AG09309 (cell line): ENCODE measurements at places on chromosomes 6 and 20.
A peak's percentile ranks its signal among the peaks of the same experiment; 100 is the strongest.

DNA sequence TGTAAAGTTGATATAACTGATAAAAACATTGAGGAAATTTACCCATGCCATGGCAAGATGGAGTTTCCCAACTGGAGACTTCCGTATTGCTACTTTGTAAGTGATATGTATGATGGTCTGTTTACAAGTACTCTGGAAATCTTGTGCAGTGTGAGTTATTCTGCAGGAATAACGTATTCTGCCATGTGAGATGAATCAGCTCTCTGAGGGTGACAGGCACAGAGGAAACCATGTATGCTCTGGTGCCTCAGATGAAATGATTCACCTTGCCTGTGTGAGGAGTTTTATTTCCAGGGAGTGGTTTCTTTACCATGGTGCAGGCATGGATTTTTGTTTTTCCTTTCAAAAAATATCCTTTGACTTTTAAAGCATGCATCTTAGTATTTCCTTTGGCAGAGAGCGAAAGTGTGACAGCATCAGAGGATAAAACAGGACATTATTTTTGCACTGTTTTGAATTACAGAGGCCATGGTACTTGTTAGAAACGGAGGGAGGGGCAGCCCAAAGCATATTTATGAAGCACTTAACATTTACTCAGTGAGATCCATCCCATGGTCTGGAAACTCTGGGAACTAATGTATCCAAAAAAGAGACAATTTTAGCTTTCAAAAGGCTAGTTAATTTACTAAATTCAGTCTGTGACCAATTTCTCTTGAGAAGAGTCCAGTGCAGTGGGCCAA, 36.0 kb upstream of the MTRF1L start:
- DNase-seq = peak; percentile 25

DNA sequence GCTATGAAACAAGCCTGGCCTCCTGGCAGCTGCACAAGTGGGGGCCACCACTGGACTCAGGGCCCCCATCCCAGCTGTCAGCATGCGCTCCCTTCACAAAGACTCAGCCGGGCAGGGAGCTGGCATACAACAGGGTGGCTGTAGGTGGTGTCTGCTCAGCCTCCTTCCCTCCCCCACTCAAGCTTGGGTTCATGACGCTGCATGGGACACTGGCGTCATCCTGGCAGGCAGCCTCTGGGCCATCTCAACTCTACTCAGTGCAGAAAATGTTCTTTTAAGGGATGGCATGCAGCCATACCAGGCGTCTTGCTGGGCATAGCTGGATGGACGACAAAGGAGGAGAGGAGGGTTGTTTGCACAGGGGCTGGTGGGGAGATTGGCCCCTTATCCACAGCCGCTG, 30.5 kb downstream of the SAYSD1 start:
- DNase-seq = no peak

GRCh38 chr6:131669891-131670290, 31.3 kb downstream of the OR2A4 start:
- no peak for DNase-seq

DNA sequence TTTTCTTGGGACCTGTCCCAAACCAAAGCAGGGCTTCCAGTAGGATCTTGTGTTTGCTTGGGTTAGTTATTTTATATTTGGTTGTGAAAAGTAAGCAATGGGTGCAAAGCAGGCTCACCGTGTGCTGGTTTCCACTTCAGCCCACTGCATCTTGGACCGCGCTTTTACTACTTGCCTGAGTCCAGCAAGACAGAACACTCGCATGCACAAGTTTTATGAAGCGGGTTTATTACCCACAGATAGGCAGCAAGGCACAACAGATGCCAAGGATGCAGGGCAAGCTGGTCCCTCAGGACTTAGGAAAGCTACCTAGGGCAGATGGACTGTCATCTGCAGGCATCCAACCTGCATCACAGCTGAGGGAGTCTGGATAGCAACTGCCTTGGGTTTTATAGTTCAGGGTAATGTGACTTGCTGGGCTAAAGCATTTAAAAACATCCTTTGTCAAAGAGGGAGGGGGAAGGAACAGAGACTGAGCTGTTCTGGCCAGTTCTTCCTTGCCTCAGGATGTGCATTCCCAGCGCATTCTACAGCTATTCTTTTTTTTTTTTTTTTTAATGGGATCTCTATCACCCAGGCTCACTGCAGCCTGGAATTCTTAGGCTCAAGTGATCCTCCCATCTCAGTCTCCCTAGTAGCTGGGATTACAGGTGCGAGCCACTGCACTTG, 18.5 kb downstream of the CITED2 start:
- DNase-seq = no peak

GRCh38 chr20:31547720-31548298, 33.6 kb downstream of the HM13 start:
- DNase-seq = no peak

- DNase-seq = peak; percentile 27
These were observed 138.9 kb downstream of the TENT5A start for GRCh38 chr6:81613606-81614005.

DNA sequence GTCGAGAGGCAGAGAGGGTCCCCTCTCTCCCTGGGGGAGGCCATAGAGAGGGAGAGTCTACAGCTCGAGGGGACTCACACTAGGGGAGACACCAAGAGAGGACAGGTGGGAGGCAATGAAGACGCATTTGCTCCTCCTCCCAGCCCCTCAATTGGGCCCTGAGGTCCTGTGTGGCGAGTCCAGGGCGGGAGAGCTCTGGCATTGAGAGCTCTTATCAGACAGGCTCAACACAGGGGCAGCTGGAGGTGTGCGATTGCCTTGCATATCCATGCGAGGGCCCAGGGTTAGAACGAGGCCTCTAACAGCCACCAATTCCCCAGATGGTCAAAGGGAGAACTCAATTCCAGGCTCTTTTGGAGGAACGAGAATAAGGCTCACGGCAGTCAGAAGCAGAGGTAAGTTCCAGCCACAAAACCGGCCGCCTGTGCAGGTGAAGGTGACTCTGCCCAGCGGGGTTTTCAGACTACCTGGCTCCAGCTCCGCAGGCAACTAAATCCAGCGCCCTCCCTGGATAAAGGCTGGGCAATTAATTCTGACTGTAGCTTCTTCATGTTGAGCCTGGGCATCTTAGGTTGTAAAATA, 94.0 kb upstream of the MPC1 start:
- no peak for DNase-seq

DNA sequence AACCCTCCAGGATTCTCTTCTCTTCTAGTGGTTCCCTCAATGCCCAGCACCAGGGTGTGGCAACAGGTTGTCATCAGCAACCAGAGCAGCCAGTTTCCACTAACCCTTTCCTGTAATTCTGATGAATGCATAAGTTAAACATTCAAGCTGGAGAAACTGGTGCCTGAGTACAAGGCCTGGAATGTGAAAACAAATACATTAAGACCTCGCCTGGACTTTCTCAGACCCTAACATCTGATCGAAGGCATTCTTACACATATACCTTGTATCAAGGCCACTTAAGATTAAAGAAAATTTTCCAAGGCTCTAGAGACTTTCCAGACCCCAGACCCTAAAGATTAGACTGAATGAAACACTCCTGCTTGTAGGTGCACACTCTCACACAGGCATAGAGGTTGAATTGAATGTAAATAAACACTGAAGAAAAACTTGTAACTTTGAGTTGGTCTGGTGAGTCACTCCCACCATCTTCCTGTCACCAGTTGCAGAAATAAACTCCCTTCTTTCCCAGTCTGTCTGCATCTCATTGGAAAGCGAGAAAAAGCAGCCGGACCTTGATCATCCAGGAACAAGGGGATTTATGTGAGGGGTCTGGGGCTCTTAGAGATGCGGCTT, 9.0 kb downstream of the LRP11 start:
- no peak for DNase-seq

- no peak for DNase-seq
These were observed 19.4 kb downstream of the DSTN start for GRCh38 chr20:17589161-17589834.

DNA sequence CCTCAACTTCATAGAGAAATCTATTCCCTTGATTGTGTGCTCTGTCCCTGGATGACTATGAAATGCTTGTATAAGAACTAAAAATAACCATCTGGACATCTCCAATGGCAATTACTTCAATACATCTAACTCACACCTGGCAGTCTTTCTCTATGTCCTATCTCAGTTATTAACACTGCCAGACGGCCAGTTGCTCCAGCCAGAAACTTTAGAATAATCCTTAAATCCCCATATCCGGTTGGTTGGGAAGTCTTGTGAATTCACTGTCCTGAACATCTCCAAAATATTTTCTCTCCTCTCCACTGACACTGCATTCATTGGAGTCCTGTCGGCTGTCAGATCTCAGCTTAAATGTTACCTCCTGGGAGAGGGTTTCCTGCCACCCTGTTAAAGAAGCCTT, 12.2 kb upstream of the LAMA2 start:
- no peak for DNase-seq

DNA sequence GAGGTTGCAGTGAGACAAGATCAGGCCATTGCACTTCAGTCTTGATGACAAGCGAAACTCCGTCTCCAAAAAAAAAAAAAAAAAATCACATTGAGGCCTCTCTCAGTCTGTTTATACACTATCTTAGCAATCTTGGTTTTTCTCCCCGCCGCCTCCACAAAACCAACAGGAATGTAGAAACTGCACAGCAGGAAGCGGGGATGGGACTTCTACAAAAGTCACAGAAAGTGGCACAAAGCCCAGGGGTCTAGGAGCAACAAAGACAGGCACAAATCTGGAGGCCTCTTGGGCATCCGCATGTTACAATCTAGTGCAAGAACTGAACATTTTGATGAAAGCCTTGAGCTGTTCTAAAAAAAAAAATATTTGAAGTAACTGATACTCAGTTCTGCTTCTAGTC, 48.6 kb downstream of the KDM1B start:
- DNase-seq = no peak

DNA sequence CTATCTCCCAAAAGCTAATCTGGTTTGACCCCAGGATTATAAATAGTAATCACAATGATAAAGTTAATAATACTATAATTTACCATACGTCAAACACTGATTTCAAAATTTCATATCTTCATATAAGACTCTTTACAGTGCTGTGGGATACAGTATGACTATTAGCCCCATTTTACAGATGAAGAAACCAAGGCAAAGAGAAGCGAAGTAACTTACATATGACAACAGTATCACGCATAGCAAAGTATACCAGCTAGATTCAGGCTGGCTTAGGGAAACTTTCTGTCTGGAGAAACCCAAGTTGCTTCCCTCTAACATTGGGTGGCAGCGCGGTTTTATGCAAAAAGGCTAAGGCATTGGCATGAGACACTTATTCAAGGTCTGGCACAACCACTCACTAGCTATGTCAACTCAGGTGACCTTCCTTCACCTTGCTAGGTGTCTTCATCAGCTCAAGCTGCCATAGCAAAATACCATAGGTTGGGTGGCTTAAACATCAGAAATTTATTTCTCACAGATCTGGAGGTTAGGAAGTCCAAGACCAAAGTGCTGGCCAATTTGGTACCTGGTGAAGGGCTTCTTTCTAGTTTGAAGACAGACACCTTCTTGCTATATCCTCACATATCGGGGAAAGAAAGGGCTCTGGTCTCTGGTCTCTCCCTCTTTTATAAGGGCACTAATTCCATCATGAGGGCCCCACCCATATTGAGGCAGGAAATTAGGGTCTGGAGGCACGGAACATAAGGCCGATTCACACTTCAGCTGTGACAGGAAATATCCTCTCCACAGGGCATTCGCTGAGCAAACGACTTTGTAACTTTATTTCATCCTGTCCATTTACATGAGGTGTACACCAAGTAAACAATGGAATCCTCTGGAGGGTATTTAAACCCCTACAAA, 22.4 kb upstream of the UTRN start:
- no peak for DNase-seq

DNA sequence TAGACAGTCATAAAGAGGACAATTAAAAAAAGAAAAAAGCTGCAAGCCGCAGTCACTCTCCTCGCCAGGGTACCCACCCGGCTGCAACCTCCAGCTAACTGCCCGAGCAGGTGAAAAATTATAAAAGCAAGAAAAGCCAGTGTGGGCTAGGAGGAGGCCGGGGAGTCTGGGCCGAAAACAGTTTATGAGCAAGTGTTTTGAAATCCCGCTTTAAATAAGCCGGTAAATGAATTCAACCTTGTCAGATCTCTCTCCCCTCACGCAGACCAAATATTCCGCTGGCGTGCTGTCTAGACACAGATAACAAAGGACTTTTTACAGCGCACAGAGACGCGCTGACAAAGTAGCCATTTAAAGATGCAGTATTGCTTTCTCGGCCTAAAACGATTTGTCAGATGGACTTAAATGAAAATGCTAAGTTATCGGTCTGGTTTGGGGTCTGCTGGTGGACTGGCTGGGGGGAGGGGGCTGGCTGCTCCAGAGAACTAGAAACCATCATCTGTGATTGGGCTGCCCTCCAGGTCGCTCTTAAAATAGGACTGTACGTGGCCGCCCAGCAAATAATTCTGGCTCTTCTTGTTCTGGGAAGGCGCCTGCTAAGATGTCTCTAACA, 24.6 kb downstream of the PMEPA1 start:
- DNase-seq = no peak

DNA sequence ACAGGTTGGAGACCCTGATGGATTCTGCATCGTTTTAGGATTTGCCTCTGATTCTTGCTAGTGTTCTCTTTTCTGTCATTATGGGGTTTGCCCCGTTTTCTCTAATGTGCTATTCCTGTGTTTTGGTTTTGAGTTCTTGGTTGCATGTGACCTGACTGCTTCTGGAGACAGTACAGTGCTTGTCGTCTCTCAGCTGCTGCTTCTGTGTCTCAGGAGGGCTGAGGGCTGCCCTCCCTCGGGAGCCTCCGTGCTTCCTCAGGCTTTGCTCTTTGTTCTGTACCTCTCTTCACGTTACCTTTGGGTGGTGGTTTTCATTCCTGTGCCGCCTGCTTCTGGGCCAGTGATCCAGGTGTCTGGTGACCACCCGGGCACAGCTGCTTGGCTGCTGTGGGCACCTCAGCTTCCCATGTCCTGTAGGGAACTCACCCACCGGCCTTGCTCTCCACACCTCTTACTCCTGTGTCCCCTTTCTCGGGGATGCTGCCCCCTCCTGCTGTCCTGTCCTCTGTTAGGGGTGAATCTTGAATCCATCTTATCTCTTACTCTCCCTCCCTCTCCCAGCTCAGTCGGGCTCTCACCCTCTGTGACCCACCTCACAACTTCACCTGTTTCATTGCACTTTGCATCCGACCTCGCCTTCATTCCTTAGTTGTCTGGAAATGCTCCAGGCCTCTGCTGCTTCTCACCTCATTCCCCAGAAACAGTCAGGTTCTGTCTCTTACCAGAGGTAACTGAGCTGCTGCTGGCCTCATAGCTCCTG, 33.2 kb downstream of the PANK2 start:
- no peak for DNase-seq

DNA sequence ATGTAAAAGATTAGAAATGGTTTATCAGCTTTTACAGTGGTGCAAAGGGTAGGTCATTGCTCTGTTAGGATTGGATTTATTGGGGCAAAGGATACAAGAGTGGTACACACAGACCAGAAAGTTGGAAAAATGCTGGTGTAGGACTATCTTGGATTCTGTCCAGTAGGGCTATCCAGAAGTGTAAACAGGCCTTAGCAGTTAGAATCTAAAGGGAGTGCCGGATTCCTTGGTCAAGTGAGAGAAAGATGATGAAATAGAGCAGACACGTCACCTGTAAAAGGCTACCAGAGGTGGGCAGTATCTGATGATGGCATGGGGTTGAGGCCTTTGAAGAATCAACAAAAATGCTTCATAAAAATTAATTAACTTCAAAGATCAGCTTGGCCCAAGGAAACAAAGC, 975.9 kb downstream of the KIF16B start:
- no peak for DNase-seq

GRCh38 chr6:133921249-133921859, 31.7 kb upstream of the TBPL1 start:
- peak; percentile 38 for DNase-seq

GRCh38 chr20:53934421-53935343, 135.7 kb downstream of the BCAS1 start:
- peak; percentile 79 for DNase-seq

GRCh38 chr20:16313917-16314316, 259.3 kb downstream of the KIF16B start:
- no peak for DNase-seq

- peak; percentile 94 for DNase-seq
These were observed 130.9 kb upstream of the PTPN1 start for GRCh38 chr20:50379049-50379990.
